ENCODE measurements at places on chromosomes 4 and X. TPM values are rescaled to one million over a fixed set of nuclear protein-coding genes. Genes with fewer than 3 reads are reported as not detected.

GRCh38 chr4:17561195-17561909 is 15.6 kb upstream of the LAP3 start:
- DNase-seq = no peak
- H3K4me3 ChIP-seq = no peak overlapping the region
- H3K27me3 ChIP-seq = no peaks in the 10 kb centered on the region
- no peaks in the 10 kb centered on the region for H3K4me1 ChIP-seq
- no peak overlapping the region for H3K27ac ChIP-seq
- H3K36me3 ChIP-seq = no peaks in the 10 kb centered on the region

PASD1 gene
- not detected for total RNA-seq

CENPVL1 gene
- not detected for total RNA-seq

DNA sequence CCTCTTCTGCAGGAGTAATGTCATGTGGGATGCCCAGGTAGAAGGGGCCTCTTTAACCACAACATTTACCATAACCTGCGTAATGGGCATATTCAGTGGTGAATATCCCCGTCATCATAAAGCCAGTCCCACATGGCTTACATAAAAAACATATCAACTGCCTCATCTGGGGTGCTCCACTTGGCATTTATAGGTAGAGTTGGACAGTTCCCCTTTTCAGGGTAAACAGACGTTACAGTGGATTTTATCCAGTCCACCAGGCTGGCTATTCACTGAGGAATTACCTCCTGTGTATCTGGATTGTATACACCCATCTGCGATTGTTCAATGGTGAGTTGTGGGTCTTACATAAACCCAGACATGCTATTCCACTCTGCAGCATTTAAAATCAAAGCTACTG is 70.7 kb upstream of the ANKRD17 start:
- no peaks in the 10 kb centered on the region for H3K36me3 ChIP-seq
- H3K27me3 ChIP-seq = no peaks in the 10 kb centered on the region
- H3K27ac ChIP-seq = no peak overlapping the region
- DNase-seq = no peak

DNA sequence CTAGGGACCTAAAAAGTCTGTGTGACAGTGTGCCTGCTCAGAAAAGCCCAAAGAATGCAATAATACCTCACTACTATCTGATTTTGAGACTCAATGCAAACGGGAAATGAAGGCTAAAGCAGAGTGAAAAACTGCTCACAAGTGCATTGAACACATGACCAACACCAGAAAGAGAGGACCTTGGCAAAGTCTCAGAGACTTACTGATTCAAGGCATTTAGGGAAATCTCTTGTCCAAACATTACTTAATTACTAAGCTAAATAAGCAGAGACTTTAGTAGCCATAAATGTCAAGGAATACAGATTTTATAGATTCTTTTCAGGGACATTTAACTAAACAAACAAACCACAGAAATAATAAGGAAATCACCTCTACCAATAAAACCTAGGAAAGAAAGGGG is 916.0 kb downstream of the FSTL5 start:
- H3K4me3 ChIP-seq = no peak overlapping the region
- no peaks in the 10 kb centered on the region for H3K27me3 ChIP-seq
- DNase-seq = no peak
- no peak overlapping the region for H3K27ac ChIP-seq
- no peaks in the 10 kb centered on the region for H3K36me3 ChIP-seq
- no peaks in the 10 kb centered on the region for H3K4me1 ChIP-seq

All from stomach (tissue), 19 donors.